ENCODE measurements at places on chromosomes 3 and 15.

- DNase-seq = no peak
Measured at GRCh38 chr3:64216274-64217147, 8.8 kb downstream of the PRICKLE2 start.

DNA sequence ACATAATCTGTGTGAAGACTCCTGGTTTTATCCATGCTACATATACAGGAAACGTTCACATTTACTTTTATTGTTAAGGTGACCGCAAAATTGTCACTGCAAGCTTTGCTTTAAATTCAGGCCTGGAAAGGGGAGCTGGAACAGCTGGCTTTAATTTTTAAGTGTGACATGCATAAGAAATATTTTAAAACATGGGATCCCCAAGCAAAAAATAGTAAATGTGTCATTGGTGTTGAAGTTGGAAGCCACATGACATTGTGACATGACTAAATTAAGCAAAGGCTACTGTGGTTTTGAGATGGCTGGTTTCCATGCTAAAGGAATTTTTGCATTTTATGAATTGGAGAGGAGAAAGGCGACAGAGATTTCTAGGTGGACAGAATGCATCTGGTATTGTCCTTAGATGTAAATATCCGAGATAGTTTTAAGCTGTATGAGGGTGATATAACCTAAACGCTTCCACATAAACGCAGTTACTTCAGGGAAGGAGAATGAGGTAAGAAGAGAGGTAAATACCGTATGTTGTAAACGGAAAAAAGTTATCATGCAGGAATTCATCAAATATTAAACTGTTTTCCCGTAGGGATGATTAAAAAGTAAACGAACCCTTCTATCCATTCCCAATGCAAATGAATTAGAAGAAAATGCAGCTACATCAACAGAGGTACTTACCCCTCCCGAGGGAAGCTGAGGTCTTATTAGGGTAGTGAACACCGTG, 927 bp upstream of the FYTTD1 start:
- DNase-seq = no peak

DNA sequence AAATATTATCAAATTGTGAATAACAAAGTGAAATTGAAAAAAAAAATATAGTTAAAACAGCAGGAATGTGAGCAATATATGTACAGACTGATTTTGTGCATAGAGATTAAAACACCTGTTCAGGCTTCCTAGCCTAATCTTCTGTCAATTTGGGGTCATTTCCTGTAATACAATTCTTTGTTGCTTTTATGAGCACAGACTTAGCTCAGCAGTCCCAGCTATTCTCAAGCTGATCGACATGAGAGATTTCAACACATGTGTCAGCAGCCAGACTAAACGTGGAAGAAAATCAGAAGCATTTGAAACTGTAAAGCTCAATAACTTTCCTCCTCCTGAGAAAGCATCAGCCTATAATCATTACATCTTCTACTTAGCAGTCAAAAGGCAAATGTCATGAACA, 1.6 kb upstream of the FHIT start:
- DNase-seq = no peak

DNA sequence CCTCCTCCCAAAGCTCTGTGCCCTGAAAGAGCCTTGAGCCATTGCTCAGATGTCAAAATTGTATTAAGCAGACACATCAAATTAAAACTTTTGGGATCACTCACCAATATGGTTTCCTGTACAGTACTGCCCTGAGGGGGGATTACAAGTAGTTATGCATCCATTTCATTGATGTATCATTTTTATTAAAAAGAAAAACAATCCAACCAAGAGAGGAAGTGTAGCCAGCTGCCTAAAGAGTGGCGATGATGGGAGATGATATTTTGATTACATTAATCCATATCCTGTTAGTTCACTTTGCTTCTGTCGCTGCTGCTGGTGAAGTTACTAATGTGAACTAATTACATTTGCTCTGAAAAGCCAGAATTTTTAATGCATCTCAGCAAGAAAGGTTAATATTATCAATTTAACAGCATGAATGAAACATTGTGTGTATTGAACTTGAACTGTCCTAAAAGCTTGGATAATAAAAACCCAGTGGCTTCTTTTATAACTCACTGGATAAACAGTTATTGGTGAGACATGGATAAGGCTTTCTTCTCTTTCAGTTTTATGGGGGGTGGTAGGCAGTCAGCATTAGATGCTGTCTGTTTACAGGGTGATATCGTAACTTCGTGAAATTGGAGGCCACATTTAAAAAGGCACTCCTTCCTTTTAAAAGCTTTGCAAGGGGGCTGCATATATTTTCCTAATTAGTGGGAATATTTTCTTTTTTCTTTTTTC, 87.7 kb downstream of the IGF1R start:
- DNase-seq = no peak

DNA sequence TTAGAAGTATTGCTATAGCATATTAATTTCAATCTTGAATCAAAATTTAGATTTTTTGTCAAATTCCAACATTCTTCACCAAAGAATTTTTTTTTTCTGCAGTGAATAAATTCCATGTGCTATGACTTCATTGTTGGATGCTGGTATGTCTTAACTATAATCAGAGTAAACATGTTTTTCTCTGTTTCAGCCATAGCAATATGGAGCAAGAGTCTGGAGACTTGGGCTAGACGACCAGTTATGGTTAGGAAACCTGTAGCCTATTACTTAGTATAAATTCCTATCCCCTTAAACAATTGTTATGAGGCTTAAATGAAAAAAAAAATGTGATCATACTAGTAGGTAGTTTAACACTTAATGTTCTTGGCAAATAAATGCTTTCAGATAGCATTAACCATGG, 431.9 kb upstream of the FRG2C start:
- DNase-seq = no peak

- no peak for DNase-seq
Measured at GRCh38 chr15:70047386-70048197, 50.1 kb downstream of the TLE3 start.

DNA sequence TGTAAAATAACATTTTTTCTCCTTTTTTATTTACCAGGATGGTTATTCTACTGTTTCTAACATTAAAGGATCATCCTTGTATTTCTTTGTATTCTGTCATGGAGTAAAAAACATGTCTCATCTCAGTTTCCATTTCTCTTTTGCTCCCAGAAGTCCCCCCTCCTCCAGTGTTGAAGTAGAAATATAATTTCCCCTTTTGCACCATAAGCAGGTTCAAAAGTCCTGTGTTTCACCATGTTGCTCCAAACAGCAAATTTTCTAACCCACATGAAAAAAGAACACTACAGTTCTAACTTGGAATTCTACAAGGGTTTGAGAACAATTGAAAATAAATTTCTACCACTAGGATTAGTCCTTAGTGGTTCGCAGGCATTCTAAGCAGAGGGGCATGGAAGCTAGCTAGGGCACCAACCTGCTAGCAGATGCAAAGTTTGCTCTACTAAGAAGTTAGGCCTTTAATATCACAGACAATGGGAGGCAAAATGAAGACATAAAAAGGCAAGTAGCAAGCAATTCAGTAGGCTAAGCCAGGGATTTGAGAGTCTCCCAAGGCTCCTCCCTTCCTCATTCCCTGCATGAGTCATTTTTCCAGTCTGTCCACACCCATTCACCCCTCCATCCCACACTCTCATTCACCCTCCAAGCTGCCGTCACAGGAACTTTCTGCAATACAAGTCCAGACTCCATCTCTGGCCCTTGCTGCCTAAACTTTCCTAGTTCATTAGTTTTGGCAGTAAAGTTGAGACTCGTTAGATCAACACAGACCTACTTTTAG, 2.3 kb upstream of the MBNL1 start:
- no peak for DNase-seq

DNA sequence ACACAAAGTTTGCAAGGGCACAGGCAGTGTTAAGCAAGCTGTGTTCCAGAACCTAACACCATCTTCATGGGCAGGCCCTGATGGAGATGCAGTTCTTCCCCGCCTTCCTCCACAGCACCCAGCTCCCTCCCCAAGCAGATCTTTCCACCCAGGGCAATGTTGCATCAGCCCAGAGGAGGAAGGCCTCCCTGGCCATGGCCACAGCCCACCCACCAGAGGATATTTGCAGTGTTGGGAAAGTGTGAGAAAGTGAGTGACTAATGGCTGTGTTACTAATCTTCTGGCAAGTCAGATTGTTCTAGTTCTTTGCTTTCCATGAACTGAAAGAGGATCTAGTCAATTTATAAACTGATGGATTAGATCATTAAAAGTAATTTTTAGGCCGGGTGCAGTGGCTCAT, 42.0 kb upstream of the ATP10A start:
- DNase-seq = no peak

- peak; percentile 41 for DNase-seq
Measured at GRCh38 chr3:15384510-15385237, 42.7 kb downstream of the METTL6 start.

- DNase-seq = no peak
Measured at GRCh38 chr15:43420435-43420834, 49.5 kb downstream of the TUBGCP4 start.

DNA sequence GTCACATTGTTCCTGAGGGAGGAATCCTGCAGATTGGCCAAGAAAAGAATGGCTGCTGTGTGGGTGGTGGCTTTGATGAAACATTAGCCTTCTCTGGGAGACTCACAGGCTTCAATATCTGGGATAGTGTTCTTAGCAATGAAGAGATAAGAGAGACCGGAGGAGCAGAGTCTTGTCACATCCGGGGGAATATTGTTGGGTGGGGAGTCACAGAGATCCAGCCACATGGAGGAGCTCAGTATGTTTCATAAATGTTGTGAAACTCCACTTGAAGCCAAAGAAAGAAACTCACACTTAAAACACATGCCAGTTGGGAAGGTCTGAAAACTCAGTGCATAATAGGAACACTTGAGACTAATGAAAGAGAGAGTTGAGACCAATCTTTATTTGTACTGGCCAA, 6.1 kb downstream of the PTX3 start:
- no peak for DNase-seq

DNA sequence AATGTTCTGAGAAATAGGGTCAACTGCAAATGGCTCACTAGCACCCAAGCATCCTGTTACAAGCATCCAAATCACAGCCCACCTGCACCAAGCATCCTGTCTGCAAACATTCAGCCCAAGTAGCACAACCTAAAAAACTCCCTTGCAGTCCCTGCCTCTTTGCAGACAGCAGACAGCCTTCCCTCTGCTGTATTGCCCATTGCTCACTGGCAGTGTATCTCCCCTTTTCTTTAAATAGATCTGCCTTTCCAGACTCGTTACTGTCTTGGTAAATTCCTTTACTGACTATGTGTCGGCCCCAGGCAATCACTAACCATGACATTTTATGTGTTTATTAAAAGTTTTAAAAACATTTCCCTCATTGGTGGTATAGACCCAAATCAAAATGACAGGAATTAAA, 155.4 kb downstream of the ADAMTSL3 start:
- DNase-seq = no peak

- DNase-seq = no peak
Measured at GRCh38 chr3:53027254-53027844, 18.5 kb downstream of the SFMBT1 start.

DNA sequence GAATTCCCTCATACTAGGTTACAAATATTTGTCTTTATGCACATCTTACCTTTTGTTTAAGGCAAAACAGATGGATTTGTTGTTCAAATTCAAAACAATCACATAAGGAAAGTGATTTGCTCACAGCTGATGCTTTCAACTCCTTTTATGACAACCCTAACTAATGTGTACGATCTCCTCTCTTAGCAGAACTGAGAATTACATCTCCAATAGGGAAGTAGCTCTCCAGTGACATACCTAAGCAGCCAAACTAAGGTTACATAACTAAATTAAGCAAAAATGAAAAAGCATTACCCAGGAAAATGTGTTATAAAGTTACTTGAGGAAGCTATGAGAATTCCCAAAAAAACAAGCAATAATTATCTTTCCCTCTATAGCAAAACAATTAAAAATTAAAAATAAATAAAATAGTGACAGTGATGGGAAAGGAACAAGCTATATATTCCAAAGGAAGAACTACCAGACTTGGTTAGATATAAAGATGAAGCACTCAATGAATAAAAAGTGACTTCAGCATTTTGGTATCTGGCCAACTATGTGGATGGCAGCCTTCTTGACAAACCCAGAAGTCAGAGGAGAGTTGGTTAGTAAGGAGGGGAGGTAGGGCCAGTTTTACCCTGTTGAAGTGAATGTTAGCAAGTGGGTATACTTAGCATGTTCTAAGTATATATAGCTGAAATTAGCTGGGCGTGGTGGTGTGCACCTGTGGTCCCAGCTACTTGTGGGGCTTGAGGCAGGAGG, 32.4 kb downstream of the PEAK1 start:
- peak; percentile 17 for DNase-seq
